ENCODE measurements at places on chromosomes 11 and 22.

DNA sequence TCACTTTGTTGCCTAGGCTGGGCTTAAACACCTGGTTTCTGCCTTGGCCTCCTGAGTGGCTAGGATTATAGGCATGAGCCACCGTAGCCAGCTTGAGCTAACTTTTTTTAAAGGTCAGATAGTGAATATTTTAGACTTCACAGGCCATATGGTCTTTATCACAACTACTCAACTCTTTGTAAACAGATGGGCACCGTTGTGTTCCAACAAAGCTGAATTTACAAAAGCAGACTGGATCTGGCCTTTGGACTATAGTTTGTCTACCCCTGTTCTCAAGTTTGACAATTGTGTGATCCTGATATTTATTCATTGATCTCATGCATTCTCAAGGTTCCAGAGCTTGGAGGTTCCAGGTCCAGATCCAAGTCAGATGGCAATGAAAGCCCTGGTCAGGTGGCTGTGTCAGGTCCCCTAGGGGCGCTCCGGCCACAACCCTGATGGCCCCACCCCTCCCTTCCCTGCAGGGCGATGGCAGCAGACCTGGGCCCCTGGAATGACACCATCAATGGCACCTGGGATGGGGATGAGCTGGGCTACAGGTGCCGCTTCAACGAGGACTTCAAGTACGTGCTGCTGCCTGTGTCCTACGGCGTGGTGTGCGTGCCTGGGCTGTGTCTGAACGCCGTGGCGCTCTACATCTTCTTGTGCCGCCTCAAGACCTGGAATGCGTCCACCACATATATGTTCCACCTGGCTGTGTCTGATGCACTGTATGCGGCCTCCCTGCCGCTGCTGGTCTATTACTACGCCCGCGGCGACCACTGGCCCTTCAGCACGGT, 15.8 kb downstream of the P2RY2 start:
- no peak for DNase-seq

DNA sequence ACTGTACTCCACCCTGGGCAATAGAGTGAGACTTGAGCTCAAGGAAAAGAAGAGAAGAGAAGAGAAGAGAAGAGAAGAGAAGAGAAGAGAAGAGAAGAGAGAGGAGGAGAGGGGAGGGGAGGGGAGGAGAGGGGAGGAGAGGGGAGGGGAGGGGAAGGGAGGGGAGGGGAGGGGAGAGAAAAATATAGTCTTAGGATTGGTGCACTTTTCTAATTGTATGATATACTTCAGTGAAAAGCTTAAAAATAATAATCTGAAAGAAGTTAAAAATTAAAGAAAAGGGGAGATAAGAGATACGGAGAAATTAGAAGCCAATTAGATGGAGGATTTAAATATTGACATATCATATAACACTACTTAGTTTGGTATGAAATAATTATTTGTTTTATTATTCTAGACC, 19.3 kb downstream of the OR52A5 start:
- DNase-seq, result no peak

GRCh38 chr11:74248469-74248868, 63.0 kb downstream of the P4HA3 start:
- DNase-seq, result no peak

DNA sequence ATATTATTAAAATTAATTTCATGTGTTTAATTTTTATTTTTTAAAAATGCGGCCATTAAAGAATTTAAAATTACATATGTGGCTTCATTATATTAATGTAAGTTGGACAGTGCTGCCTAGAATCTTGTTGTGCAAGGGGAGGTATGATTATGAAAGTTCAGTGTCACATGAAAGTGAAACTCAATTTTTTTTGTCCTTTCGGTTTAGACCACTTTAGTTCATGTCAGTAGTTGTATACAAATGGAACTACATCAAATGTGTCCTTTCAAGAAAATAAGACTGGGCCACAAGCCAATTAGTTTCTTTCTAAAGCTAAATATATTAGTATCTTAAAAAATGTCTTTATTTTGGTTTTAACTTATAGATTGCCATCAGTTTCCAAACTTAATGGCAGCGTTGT, 35.7 kb downstream of the TBCEL start:
- no peak for DNase-seq

DNA sequence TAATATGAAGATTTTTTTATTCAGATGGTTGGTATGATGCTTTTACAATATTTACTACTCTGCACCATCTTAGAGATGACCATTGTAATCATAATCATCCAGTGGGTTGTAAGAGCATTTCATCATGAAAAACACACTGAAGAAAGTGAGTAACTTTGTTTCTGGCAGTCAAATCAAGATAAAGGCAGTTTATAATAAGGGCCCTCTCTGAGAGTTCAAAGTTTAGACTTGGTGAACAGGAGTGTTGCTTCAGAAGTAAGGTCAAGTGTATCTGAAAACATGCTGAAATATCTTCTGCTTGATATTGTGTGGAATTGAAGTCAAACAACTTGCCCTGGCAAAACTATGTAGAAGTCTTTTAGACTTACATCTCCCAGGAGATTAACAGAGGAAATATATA, 19.5 kb upstream of the MS4A8 start:
- DNase-seq, result no peak

Measured in dermis blood vessel endothelial cell (primary cell).